ENCODE measurements at places on chromosomes 11 and 22.

DNA sequence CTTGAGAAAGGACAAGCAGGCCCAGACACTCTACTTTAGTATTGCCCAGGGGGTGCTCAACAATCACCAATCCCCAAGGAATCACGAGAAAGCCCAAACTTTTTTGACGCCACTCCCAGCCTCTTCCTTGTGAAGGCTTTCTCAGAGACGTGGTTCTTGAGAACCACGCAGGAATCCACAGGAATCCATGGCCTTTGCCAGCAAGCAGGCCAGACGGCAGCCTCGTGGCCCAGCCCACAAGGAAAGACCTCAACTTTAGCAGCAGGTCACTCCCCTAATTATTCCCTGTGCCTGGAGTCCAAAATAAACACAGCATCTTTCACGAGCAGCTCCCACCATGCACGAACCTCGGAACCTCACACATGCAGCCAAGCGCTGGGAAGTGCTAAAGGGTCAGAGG is 104.2 kb downstream of the WT1 start:
- no peak for DNase-seq

DNA sequence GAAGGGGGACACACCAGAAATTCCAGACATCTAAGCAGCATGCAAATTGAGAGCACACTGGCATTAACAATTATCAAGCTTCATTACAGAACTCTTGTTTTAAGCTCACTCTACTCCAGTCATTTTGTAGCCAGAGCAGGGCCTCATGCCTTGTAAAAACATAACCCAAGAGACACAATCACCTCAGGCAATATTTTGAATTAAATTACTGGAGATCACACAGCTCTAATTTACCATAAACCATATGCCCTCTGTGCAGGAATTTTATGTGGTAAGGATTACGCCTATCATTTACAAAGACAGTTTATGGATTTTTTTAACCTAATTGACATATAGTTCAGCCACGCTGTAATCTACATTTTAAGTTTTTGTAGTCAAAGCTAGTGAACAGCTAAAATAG is 414.1 kb upstream of the DDI1 start:
- DNase-seq, result no peak

DNA sequence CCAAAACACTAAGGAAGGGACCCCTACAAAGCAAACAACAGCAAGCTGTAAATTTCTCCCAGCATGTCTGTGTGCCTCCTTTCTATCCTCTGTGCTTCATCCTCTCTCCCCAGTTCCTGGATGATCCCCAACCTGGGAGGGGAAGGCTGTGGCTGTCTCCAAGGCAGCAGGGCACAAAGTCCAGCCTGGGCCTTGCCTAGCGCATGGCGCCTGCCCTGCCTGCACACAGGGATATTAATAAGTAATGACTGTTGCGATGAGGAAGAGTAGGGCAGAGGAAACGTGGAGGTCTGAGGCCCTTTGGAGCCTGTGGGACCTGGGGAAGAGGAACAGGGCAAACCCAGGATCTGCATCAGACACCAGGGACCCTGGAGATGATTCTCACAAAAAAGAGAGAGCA is 2.0 kb downstream of the USH1C start:
- DNase-seq, result no peak

GRCh38 chr22:22478470-22478869 is 30.1 kb downstream of the ZNF280B start:
- no peak for DNase-seq

DNA sequence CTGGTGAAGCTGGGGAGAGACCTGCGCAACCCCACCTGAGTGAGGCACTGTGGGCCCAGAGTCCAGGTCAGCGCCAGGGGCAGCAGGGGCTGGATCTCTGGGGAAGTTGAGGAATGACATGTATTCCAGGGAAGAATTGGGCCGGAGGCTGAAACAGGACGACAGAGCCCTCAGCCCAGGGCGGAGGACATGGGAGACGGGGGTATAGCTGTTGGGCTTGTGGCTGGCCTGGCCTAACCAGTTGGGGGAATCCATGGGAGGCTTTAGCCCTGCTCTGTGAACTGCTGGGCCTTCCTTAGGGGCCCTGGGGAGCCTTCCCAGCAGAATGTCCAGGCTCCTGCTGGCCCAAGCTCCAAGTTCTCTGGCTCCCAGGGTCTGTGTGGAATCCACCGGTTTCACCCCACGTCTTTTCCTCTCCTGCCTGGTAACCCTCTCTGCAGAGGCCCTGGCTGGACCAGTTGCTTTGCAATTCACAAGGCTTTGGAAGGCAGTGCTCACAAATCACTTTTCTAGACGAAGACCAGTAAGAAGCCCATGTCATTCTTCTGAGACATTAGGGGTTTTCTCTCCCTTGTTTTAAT is 50.4 kb upstream of the KCNQ1OT1 start:
- no peak for DNase-seq
